ENCODE measurements at places on chromosomes 12 and 14.

- no peak for DNase-seq
Observed at GRCh38 chr14:19902409-19902808, 18.0 kb upstream of the OR4K5 start.

- DNase-seq, result no peak
Observed at GRCh38 chr14:59631237-59631636, 54.6 kb upstream of the CCDC175 start.

DNA sequence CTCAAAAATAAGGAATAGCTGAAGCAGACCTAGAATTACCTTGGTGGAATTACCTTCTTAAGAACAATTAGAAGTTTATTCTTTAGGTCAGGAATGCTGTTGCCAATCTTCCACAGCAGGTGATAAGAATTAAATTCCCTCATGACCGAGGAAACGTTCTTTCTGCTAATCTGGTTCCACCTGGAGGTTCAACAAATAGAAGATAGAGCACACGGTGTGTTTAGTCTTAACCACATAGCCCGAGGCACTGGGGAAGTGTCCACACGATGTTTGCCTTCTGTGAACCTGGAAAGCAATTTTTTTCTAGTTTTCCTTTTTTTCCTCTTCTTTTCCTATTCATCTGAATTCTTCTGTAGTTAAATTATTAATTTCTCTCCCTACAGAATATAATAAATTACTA is 906.9 kb downstream of the NRXN3 start:
- DNase-seq, result no peak

GRCh38 chr12:64650762-64651161 is 40.5 kb downstream of the RASSF3 start:
- no peak for DNase-seq

- DNase-seq, result no peak
Observed at GRCh38 chr12:117294189-117294603, 67.2 kb downstream of the NOS1 start.

DNA sequence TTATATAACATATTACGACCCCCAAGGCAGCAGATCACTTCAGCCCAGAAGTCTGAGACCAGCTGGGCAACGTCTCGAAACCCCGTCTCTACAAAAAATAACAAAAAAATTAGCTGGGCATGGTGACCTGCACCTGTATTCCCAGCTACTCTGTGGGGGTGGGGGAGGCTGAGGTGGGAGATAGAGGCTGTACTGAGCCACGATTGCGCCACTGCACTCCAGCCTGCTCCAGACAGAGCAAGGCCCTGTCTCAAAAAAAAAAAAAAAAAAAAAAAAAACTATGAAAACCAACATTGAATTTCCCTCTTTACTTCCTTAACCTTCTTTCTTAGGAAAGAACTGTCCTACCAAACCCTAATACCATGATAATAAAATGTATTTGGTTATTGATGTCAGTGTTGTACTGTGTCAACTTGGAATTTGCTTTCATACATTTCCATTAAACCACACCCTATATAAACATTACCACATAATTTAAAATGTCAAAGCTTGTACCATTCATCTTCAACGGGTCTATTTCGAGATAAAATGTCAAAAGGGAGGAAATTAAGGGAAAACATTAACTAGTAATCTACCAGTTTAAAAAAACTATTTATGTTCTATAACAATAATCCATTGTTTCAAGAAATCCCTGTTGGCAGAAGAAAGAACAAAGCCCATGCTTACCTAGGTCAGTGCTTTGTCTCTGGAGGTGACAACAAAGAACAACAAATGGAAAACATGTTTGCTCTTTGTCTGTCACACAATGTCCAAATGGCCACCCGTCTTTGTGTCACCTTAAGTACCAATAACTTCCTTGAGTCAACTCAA is 17.4 kb downstream of the GALNT4 start:
- no peak for DNase-seq

DNA sequence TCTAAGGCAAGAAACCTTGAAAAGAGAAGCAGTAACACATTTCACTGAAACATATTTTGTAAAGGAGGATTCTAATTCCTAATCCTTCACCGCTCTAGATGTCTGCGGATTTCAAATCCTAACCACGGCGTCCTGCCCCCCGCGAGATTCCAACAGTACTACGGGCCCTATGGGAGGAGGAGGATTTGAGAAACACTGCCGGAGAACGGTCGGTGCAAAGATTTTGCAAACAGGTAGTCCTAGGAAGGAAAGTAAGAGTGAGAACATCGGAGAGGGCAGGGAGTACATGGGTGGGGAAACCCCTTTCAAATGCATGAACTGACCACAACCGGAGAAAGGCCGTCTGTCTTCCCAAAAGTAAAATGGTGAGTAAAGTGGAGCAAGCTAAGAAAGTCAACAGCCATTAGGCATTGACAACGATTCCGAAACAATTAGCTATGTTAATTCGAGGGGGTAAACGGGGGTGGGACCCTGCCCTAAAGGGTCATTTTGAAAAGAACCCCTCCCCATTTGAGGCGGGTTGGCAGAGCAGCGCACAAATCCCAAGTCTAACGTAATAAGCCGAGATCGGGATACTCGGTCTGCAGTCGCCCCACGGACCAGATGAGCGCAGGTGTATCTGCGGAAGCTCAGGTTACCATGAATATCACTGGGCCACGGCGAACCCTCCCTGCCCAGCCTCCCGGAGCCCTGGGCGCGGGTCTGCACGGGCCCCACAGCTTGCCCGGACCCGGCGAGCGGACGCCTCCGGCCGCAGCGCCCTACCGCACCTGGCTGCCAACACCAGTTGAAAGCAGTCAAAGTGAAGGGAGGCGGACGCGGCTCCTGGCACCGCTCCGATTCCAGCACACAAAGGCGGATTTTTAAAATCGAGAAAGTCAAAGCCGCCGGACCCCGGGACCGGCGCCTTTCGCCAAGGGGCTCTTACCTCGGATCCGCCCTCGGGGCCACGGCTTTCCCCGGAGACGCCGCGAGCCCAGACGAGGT is 662 bp downstream of the EPS8 start:
- no peak for DNase-seq

- no peak for DNase-seq
Observed at GRCh38 chr12:43789941-43790340, 16.2 kb downstream of the TWF1 start.

DNA sequence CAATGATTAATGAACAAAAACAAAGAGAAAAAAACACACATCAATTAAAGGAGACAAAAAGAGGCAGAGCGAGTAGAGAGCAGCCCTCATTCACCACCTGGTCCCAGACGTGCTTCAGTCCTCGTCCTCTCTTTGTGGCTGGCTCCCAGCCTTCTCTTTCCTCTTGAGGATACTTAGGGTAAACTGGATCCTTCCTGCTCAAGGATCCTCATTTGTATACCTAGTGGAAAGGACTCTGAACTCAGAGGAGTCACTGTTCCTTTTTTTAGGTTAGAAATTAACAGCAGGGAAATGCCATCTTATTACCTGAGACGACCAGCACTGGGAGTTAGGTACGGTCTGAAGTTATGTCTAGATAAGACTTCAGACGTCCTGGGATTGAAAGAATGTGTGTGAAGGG is 9.7 kb downstream of the MLEC start:
- DNase-seq, result no peak
